CD4-positive, alpha-beta T cell treated with Interleukin-10 for 1 hour (primary cell): ENCODE measurements at places on chromosomes 6 and 20.

- no peak for DNase-seq
Observed at GRCh38 chr6:84065693-84066290, 32.2 kb downstream of the MRAP2 start.

GRCh38 chr6:142867988-142868812 lies 76.8 kb downstream of the HIVEP2 start:
- no peak for DNase-seq

DNA sequence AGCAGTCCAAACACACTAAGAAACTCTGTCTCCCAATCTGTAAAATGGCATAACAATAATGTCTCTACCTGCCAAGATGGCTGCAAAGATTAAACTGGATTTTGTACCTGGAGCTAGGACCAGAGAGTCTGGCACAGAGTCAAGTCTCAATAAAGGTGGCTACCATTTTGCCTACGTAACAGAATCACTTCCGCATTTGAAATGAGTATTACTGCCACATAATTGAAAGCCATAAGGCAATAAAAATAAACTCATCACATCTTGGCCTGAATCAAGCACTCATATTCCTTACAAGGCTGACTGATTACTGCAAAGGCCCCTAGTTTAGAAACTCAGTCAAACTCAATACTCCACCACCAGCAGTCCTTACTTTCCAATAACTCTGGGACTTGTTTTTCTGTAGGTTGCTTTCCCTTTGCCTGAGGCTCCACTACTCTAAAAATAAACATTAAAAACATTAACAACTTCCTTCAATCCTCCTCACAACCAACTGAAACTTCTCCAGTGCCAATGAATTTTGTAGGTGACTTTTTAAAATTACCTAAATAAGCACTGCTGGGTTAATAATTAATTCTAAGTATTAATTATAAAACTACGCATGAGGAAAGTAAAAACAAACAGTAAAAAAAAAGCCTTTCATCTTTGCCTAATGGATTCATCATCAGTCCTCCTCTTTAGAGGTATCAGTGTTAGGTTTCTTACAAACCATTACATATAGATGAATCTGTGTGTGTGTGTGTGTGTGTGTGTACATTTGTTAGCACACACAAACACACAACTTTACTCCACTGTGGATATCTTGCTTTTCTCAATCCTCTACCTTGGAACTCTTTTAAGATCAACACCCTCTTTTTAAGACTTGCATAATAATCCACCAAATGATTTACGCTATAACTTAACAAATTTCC lies 3.7 kb downstream of the KIF16B start:
- no peak for DNase-seq

- no peak for DNase-seq
Observed at GRCh38 chr6:56798163-56798562, 155.5 kb upstream of the DST start.

DNA sequence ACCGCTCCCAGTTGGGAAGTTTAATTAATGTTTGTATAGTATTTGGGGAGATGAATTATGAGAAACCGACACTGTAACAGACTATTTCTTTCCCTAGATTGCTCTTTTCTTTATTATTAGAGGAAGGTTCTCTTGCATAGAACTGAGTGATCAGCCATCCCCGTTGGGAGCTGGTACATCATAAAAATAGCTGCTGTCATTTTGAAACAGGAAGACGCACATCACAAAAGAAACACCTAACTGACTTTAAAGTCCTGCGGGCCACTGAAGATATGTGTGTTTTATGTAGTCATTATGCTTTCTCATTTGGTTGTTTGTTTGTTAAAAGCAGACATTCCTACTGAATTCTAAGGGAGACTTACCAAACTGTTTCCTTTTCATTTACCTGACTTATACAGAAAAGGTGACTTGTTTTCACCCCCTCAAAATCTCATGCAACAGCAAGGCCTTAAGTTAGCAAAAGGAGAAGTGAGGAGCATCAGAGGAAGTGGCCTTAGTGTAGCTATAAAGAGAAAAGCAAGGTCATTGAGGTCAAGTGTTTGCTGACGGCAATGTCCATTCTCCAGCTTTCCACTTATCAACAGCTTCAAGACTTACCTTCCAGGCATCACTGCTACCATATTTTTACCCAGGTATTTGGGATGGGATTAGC lies 91.0 kb downstream of the PKHD1 start:
- DNase-seq, result no peak

DNA sequence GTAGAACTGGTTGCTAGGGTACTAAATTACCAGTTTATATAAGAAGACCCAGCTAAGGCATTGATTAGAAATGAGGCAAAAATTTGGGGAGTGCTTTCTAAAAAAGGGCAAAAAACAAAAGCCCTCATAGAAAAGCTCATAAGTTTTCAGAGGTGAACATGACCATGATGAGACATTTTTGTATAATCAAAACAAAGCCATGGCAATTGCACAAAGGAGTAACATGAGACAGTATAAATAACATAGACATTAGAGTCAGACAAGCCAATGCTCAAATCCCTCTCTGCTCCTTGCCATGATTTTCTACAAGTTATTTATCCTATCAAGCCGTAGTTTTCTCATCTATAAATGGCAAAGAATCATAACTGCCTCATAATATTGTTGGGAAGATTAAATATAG lies 112.2 kb upstream of the ADTRP start:
- no peak for DNase-seq

DNA sequence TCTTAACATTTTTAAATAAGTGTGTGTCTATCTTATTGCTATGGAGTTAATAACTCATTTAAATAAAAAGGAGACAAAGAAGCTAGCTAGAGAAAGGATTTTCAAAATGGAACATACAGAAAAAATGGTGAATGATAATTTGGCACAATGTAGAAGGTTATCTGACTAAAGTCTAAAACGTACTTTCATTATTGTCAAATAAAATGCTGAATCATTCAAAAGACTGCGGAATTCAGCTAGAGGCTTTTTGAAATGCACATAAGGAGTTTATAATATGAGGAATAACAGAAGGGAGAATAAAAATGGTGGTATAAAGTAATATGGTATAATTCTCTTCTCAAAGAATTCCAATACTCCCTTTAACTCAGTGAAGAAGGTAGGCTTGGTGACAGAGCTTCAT lies 597.9 kb downstream of the KHDRBS2 start:
- DNase-seq, result no peak

- peak; percentile 56 for DNase-seq
Observed at GRCh38 chr6:142914937-142915697, 29.9 kb downstream of the HIVEP2 start.

DNA sequence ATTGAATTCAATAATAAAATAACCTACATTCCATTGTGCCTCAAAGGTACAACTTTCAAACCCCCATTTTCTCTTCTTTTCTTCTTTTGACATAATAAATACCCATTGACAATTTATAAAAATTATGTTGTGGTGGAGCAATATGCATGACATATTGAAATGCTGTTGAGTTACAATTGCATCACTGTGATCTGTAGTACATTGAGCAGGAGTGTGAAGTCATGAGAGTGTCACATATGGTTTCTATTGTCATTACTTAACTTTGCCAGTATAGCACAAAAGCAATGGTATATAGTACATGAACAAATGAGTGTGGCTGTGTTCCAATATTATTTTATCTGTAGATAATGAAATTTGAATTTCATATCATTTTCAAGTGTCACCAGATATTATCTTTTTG lies 441.3 kb downstream of the GJA1 start:
- DNase-seq, result no peak

- no peak for DNase-seq
Observed at GRCh38 chr6:170489836-170490235, 63.3 kb downstream of the PSMB1 start.

- DNase-seq, result no peak
Observed at GRCh38 chr20:38947931-38948362, 14.2 kb upstream of the DHX35 start.

- no peak for DNase-seq
Observed at GRCh38 chr6:17863901-17864754, 123.3 kb downstream of the KIF13A start.

DNA sequence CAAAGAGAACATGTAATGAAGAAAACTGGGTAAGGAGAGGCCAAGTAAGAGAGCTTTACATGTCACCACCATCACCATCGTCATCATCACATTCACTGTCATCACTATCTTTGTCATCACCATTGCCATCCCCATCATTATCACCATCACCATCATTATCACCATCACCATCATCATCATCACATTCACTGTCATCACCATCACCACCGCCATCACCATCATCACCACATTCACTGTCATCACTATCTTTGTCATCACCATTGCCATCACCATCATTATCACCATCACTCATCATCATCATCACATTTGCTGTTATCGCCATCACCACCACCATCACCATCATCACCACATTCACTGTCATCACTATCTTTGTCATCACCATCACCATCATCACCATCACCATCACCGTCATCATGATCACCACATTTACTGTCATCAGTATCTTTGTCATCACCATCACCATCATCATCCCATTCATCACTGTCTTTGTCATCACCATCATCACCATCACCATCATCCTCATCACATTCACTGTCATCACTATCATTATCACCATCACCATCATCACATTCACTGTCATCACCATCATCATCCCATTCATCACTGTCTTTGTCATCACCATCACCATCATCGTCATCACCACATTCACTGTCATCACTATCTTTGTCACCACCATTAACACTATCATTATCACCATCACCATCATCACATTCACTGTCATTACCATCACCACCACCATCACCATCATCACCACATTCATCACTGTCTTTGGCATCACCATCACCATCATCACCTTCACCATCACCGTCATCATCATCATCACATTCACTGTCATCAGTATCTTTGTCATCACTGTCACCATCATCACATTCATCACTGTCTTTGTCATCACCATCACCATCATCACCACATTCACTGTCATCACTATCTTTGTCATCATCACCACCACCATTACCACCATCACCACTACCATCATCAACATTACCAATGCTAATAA lies 172.3 kb downstream of the ERMARD start:
- DNase-seq, result no peak

GRCh38 chr6:44004625-44005506 lies 122.4 kb downstream of the MRPL14 start:
- no peak for DNase-seq
